ENCODE measurements at places on chromosomes 1 and 21.

DNA sequence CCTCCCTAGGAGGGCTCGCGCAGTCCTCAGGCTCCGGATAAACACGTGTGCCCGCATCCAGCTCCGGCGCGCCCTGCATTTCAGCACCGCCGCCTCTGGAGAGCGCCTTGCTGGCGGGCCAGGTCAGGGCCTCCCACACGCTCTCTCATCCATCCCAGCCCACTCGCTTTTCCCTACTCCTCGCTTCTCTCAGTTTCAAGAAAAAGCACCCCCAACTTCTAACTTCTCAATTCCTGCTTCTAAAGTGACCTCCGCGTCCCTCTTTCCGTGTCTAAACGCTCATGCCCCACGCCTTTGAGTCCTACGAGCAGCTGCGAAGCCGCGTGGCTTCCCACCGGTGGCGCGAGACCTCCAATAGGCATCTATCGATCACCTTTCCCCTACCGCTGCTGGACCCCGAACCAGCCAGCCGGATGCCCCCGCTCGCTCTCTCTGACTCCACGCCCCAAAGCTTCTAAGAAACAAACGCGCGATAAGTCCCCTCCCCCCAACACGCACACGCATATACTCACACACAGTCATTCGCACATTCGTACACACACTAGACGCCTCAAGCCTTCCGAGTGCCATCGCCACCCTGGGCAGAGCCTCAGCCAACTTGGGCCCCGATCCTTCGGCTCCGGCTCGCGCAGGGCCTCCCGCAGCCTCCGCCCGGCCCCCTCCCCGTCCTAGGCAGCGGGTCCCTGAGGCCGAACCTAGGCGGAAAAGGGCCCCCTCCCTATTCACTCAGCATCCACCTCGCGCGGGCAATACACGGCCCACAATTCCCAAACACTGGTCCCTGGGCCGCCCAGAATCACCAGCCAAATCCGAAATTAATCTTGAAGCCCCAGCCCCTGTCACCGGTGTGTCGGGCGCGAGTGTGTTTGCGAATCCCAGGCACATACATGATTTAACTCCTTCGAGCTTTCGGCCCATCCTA, 1.1 kb downstream of the NMNAT2 start:
- DNase-seq: peak; percentile 54

DNA sequence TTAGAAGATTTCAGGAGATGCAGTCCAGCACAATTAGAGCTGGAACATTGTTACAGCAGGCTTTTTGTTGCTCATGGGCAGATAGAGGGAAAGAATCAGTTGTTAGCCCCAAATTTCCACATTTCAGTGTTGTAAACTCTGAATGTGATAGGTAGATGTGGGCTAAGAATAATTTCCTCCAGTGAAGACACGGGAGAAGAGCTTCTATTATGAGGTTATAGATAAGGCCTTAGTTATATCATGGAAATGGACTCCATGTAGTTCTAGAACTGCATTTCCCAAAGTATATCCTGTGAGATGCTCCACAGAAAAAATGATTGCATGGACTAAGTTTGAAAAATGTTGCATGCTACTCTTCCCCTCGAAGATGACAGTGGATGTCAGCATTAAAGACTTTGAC, 64.9 kb downstream of the PRKAA2 start:
- DNase-seq: no peak

DNA sequence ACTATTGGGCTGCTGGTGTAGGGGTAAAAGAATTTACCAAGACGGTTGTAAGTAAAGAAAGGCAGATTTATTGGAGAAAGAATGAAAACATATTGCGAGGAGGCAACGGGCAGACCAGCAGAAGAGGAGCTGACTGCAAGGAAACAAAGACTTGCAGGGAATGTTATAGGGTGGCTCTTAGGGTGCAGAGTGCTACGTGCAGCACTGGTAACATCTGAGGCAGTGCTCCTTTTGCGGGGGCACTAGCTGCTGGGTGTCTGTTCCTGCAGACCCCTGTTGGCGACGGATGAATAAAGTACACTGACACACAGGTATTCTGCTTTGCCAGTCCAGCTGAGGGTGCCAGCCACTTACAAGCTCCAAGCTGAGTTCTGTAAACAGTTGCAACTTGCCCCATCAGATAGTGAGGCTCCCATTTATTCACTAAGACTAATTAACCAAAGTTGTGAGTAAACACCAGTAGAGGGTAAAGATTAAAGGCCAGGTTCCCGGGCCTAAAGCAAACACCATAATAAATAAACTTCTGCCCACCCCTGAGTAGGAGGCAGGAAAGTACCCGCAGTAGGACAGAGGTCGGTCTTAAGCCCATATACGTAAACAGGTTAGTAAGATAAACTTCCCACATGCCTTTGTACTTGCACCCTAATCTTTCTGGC, 140.2 kb upstream of the KCNK1 start:
- no peak for DNase-seq

DNA sequence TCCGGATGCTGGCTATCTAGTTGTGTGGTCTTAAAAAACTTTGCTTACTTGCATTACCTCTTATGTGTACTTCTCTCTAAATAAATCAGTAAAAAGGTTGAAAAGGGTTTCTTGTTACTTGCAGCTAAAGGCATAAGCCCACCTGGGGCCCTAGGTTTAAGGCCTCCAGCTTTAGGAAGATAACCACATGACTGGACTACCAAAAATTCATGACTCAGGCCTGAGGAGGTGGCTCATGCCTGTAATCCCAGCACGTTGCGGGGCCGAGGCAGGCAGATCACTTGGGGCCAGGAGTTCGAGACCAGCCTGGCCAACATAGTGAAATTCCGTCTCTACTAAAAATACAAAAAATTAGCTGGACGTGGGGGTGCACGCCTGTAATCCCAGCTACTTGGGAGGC, 142.9 kb downstream of the APP start:
- no peak for DNase-seq

DNA sequence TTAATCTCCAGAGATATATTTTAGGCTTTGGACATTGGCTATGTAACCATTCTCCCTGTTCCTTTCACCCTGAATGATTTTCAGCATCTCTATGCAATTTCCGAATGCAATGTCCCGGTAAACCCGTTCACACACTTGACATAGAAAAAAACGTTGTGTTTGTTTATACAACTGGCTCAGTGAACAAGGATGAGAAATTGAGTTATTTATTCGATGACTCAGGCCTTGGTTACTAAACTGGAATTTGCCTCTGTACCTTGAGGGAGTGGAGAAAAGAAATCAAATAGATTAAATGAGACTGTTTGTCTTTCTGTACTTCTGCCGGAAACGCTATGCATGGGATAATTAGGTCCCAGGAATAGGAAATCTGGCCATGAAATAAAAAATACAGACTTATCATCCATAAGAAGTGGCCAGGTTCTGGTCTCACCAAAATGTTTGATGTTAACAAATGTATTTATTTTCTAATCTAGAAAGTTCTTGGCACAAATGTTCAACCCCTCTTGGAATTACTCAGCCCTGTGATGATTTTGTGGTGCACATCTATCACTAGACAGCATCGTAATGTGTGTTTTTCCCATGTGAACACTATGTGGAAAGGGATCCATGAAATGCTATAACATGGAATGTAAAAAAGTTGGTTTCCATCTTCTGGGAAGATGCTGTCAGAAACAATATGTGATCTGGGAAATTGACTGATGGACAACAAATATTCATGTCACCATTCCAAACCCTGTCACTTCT, 253.9 kb downstream of the DUSP10 start:
- DNase-seq: peak; percentile 58

DNA sequence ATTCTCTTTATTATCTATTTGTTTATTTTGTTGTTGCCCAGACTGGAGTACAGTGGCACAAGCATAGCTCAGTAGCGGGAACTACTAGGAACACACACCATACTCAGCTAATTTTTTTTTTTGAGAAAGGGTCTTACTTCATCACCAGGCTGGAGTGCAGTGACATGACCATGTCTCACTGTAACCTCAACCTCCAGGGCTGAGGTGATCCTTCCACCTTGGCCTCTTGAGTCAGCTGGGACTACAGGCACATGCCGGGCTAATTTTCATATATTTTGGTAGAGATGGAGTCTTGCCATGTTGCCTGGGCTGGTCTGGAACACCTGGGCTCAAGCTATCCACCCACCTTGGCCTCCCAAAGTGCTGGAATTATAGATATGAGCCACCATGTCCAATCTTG, 5.3 kb upstream of the TXNIP start:
- DNase-seq: no peak

Data from astrocyte of the spinal cord (primary cell).